NCI-H446 treated with DMSO at 0.1 percent for 48 hours (cell line): ENCODE measurements at places on chromosomes 12 and 14.

- DNase-seq, result no peak
These were observed 47.6 kb downstream of the TRAF3 start for GRCh38 chr14:102824832-102825231.

DNA sequence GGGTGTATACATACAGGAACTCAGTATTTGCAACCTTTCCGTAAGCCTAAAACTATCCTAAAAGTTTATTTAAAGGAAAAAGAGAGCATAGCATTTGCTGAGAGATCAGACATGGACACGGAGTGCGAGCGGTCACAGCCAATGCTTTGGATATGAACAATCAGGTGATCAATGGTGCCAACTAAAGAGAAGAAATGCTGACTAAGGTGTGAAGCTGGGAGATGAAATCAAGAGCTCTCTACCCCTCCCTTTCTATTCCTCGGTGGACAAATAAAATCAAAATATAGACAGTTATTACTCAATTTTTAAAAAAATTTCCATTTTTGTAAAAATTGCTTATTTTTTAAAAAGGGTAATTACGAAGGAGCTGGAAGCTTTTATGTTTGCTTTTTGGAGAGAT, 29.2 kb downstream of the NT5DC3 start:
- DNase-seq, result no peak

DNA sequence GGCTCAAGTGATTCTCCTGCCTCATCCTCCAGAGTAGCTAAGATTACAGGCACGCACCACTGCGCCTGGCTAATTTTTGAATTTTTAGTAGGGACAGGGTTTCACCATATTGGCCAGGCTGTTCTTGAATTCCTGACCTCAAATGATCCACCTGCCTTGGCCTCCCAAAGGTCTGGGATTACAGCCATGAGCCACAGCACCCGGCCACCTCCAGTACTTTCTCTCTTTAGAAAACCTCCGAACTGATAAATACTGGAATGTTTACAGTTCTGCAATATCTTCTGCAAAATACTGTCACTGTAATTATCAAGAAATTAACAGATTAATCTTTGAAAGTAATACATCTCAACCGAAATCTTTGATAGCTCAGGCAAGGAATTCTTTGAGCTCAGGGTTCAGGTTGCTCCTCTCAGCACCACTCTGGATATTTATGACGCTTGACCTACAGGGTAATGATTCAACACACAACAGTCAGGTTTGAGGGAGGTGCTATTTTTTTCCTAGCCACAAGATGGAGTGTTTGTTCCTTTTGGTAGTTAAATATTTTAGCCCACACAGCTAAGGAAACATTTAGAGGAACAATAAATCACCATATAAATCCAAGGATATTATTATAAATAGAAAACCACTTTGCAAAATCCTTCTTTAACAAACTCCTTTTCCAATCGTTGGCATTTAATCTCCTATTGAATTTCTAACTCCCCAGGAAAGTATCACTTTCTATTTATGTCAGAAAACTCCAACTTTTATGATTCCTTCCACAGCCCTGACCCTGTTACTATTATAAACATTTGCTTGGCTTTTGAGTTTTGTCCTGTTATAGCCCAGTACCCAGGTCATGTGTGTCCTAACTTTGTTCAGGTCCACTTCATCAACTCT, 48.6 kb upstream of the GTF2A1 start:
- peak; percentile 39 for DNase-seq

DNA sequence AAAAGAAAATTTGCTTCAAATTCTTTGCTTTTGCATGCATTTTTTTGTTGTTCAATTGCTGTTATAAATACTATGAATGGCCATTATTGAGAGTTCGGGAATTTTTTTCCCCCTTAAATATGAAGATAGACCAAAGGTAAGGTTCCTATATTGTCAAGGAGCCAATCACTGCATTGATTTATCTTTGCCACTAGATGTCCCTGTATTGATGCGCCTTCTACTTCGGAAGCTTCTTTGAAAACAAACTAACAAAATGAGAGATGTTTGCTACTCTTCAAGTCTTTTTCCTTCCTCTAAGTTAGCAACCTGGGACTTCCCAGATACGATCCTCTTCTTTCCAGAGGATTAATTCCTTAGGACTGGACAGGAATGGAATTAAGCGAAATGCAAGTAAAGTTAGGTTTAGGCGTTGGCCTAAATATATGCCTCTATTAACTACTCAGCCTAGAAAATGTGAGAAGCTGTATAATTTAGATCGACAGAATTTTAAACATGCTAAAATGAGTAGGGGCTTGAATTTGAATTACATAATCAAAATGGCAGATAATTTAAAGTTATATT, 318.1 kb downstream of the AEBP2 start:
- DNase-seq, result peak; percentile 52

DNA sequence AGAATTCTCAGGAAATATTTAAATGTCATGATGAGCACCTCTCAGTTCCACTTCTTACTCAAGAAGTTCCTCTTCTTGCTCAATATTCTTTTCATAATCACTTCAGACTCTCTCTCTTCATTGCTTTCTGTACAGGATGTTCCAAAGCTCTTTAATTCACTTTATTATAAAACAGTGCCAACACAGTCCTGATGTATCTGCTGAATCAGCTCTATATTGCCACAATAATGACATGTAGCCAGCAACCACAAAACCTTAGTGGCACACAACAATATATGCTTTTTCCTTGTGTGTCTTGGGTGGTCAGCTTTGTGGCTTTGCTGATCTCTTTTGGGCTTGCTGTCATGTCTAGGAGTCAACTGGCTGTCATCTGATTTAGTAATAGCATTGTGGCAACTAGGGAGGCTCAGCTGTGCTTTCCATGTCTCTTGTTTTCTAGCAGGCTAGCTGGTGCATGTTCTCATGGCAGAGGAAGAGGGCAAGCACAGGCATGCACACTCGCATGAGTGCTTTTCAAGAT, 52.8 kb upstream of the SLC2A13 start:
- peak; percentile 88 for DNase-seq

- no peak for DNase-seq
These were observed 204.8 kb downstream of the ITPR2 start for GRCh38 chr12:26628234-26628633.

- DNase-seq, result no peak
These were observed 278.2 kb downstream of the FOXN3 start for GRCh38 chr14:89138846-89139245.

- no peak for DNase-seq
These were observed 36.9 kb downstream of the LGR5 start for GRCh38 chr12:71476513-71476912.

- no peak for DNase-seq
These were observed 5.1 kb downstream of the IKBIP start for GRCh38 chr12:98639491-98639890.

DNA sequence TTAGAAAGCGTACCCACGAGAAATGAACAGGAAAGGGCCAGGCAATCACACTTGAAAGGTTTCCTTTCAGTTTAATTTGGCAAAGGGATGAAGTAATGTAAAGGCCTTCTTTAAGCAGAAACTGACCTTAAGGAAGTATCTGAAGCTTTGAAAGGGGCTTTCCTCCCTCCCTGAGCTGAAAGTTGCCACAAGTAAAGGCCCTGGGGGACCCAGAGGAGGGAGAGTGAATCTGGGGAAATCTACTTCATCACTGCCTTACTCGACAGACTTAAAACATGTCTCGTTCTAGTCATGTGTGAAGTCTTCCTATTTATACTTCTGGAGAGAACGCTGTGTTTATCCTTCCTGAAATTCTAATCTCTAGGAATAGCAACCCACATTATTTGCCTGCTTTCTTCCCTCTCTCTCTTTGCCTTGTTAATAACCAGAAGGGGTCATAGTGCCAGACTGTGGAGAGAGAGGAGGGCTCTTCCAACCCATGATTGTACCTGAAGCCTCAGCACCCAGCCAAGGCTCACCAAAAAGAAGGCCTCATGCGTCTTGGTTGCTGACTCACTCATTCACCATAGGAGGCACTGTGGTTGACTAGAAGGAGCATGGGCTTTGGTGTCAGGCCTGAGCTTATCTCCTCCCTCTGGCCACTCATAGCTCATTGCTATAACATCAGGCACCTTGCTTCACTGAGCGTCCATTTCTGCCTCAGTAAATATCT, 10.2 kb upstream of the GPX2 start:
- DNase-seq, result no peak

DNA sequence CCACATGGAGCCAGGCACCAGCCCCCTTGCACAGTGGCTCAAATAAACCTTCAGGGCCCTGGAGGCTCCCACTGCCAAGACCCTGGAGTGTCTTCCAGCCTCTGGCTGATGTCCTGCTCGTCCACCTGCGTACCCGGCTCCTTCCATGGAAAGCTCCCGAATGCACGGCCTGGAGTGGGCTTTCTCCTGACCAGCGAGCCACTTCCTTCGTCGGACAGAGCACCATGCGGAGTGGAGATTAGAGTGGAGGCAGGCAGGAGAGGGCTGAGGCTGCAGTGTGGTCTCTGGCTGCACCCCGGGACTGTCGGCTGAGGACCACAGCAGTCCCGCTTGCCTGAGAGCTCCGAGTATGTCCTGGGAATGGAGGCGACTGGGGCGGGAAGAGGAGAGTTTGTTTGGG, 93.7 kb upstream of the SFSWAP start:
- no peak for DNase-seq

GRCh38 chr12:49583366-49584094, 15.6 kb upstream of the MCRS1 start:
- peak; percentile 43 for DNase-seq

DNA sequence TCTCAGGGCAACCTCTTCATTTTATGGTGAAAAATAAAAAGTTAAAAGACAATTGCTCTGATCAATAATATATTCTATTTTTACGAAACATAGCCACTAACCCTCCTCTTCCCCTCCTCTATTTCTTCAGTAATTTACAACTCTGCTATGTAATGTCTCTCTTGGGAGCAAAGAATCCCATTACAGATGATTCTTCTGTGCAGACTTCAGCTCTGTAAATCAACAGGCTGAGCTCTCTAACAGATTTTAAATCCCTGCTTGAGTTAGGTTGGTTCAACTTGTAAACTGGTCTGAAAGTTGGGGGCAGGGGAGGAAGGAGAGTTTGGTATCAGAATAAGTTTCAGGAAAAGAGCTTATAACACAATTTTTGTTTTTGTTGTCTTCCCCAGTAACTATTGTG, 151.0 kb downstream of the SLC25A21 start:
- DNase-seq, result no peak

- peak; percentile 6 for DNase-seq
These were observed 183.1 kb downstream of the RMST start for GRCh38 chr12:97645726-97646125.

DNA sequence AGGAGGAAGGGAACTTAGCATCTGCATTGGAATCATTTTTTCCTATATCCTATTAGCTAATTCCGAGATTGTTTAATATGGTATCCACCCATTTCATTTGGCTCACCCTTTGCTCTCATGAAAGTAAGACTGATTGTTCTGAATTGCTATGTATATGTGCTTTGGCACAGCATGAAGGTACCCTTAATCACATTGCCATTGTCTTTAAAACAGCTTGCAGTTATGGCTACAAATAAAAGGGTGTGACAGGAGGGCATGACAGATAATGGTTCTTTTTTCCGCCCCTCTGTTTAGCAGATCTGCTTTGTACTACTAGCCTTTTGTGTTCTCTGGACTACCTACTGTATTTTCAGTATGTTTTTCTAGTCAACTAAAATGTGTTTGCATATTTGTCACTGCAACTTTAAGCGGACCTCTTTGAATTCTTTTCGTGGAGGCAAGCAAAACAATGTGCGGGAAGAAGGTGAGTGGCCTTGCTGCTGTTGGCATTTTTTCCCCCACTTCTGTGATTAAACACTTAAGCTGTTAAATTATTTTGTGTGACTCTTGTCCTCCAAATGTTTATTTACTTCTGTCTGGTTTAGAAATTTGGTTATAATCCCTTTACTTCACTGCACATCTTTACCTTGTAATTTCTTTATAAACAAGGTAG, 35.8 kb downstream of the FBXO34 start:
- no peak for DNase-seq

- DNase-seq, result no peak
These were observed 280.7 kb upstream of the SOX5 start for GRCh38 chr12:24230061-24230701.

- DNase-seq, result no peak
These were observed 16.9 kb downstream of the VPS37B start for GRCh38 chr12:122878780-122879612.

- peak; percentile 47 for DNase-seq
These were observed 30.9 kb downstream of the CDKN1B start for GRCh38 chr12:12748044-12748443.

- DNase-seq, result no peak
These were observed 73.3 kb upstream of the PLEKHG7 start for GRCh38 chr12:92629349-92630065.

DNA sequence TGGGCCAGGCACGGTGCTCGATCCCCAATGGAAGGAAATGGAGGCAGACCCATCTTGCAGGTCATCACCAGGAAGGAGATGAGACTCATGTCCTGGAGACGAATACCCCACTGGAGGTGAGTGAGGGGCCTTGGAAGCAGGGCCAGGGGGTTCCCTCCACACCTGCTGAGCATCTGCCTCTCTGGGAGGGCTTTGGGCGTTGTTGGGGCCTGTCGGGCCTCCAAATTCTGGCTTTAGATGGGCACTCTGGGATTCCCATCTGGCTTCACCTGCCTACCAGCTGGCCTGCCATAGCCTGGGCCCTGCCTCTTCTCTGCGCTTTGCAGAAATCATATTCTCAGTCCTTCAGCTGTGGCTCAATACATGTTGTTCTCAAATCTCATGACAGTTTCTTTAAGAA, 13.9 kb downstream of the RTL1 start:
- DNase-seq, result no peak

DNA sequence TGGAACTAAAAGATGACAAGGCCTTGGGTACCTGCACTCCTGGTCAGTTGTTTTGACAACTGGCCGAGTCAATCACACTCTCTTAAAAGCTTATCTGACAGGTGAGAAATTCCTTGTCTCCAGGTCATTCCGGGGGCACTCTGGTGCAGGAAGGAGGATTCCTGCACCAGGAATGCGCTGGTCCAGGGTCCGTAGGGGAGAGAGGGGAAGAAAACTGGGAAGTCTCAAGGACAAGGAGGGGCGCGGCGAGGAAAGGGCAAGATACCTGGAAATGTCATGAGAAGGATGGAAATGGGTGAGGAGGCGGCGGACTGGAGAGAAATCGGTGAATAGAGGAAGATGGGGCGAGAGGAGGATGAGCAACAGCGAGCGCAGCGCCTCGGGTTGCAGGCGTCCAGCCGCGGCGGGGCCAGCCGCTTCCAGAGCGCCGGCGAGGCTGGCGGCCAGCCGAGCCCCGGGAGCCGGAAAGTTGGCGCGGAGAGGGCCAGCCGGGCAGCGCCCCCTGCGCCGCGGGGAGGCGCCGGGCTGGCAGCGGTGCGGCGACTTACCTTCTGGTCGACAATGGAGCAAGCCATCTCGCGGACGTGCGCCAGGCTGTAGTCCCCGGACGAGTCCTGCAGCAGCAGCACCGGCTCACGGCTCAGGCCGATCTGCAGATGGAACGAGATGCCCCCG, 809 bp downstream of the PRKD1 start:
- peak; percentile 89 for DNase-seq

DNA sequence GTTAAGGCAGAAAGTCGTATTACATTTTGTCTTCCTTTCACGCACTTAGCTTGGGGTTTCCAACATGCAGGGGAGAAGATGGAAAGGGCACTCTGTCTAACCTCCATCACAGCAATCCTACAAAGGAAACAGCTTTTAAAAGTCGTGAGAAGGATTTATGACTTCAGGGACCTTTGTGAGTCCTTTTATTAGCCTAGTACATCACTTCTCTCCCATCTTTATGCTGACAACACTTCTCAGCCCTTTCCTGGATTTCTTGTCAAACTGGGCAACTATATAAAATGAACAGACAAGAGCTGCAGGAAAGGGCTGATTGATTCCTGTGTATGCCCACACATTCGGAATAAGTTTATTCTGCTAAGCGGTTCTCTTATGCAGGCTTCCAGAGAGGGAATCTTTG, 159.0 kb downstream of the DERA start:
- no peak for DNase-seq
